ENCODE measurements at places on chromosomes 2 and 18. TPM values are rescaled to one million over a fixed set of nuclear protein-coding genes. Genes with fewer than 3 reads are reported as not detected.

The ANKRD29 gene
- 8.2 TPM for polyA plus RNA-seq

The SP5 gene
- not detected for polyA plus RNA-seq

The GKN1 gene
- not detected for polyA plus RNA-seq

The NTSR2 gene
- polyA plus RNA-seq, result not detected

The SKOR2 gene
- not detected for polyA plus RNA-seq

The BMP10 gene
- polyA plus RNA-seq, result not detected

The CIDEA gene
- not detected for polyA plus RNA-seq

All from SK-N-SH (cell line).